ENCODE measurements at places on chromosomes 6 and 20. TPM values are rescaled to one million over a fixed set of nuclear protein-coding genes. Genes with fewer than 3 reads are reported as not detected.

TRERF1 gene
- polyA plus RNA-seq, result 9.7 TPM

CCR6 gene
- not detected for polyA plus RNA-seq

ALDH8A1 gene
- 3.1 TPM for polyA plus RNA-seq

C2 gene
- 6.9 TPM for polyA plus RNA-seq

SAPCD1 gene
- 3.3 TPM for polyA plus RNA-seq

STMND1 gene
- 0.14 TPM for polyA plus RNA-seq

TMEM200A gene
- polyA plus RNA-seq, result 25.6 TPM

CNKSR3 gene
- 18.8 TPM for polyA plus RNA-seq

Measured in muscle of arm (tissue), 14 donors.